CD4-positive, alpha-beta memory T cell (primary cell): ENCODE measurements at places on chromosomes 6 and 20. TPM values are rescaled to one million over a fixed set of nuclear protein-coding genes. Genes with fewer than 3 reads are reported as not detected.

ETV7 gene
- total RNA-seq: 3.2 TPM

HLA-G gene
- total RNA-seq: 0.28 TPM

LINC00237 gene
- not detected for total RNA-seq

GUCA1A gene
- not detected for total RNA-seq

ARMH2 gene
- 4.7 TPM for total RNA-seq

TFEB gene
- total RNA-seq: 15.7 TPM

TULP4 gene
- total RNA-seq: 85.9 TPM

TTPAL gene
- 17.5 TPM for total RNA-seq

CNKSR3 gene
- not detected for total RNA-seq

OR2J3 gene
- total RNA-seq: not detected

TLDC2 gene
- total RNA-seq: not detected

EFCAB8 gene
- total RNA-seq: 1.5 TPM

CRISP2 gene
- not detected for total RNA-seq

PLCB4 gene
- not detected for total RNA-seq

ESR1 gene
- 3.6 TPM for total RNA-seq

FNDC11 gene
- total RNA-seq: 1.2 TPM

COL20A1 gene
- total RNA-seq: not detected

TGM3 gene
- not detected for total RNA-seq

KCNQ2 gene
- total RNA-seq: not detected

CLIC5 gene
- total RNA-seq: 18.4 TPM

SLC35F1 gene
- total RNA-seq: not detected

MAVS gene
- total RNA-seq: 45.2 TPM

IL17A gene
- total RNA-seq: not detected

MTFR2 gene
- total RNA-seq: 1.2 TPM

EYA2 gene
- not detected for total RNA-seq

WFDC9 gene
- total RNA-seq: not detected

TUBB2B gene
- not detected for total RNA-seq

PRSS16 gene
- 1.9 TPM for total RNA-seq

EEF1A2 gene
- total RNA-seq: 0.81 TPM

NKAIN2 gene
- total RNA-seq: not detected

OR2H1 gene
- not detected for total RNA-seq

RBPJL gene
- not detected for total RNA-seq

IBTK gene
- 29.5 TPM for total RNA-seq

PDE7B gene
- total RNA-seq: 0.94 TPM

VEGFA gene
- total RNA-seq: 1.1 TPM

SOX18 gene
- not detected for total RNA-seq

CLDN20 gene
- not detected for total RNA-seq

RPP40 gene
- 6.3 TPM for total RNA-seq

SH3BGRL2 gene
- 0.50 TPM for total RNA-seq

CPNE5 gene
- total RNA-seq: 0.47 TPM

SFTA2 gene
- not detected for total RNA-seq

SIRPB1 gene
- total RNA-seq: 4.7 TPM

C6orf58 gene
- total RNA-seq: not detected

LAMA2 gene
- 0.44 TPM for total RNA-seq

CLPSL1 gene
- not detected for total RNA-seq

GHRH gene
- total RNA-seq: not detected

RIMS4 gene
- total RNA-seq: not detected

TCP11 gene
- not detected for total RNA-seq

ARHGAP18 gene
- 4.6 TPM for total RNA-seq

LRRC73 gene
- 0.55 TPM for total RNA-seq

MPC1 gene
- total RNA-seq: 34.7 TPM

VIP gene
- total RNA-seq: not detected

CRIP3 gene
- total RNA-seq: 1.9 TPM

PPP1R16B gene
- total RNA-seq: 54.3 TPM

SMLR1 gene
- total RNA-seq: not detected

SPATS1 gene
- total RNA-seq: not detected

TBX18 gene
- total RNA-seq: not detected

CCM2L gene
- not detected for total RNA-seq

FKBP1C gene
- not detected for total RNA-seq

TBXT gene
- not detected for total RNA-seq
